ENCODE measurements at places on chromosomes 7 and 10.

DNA sequence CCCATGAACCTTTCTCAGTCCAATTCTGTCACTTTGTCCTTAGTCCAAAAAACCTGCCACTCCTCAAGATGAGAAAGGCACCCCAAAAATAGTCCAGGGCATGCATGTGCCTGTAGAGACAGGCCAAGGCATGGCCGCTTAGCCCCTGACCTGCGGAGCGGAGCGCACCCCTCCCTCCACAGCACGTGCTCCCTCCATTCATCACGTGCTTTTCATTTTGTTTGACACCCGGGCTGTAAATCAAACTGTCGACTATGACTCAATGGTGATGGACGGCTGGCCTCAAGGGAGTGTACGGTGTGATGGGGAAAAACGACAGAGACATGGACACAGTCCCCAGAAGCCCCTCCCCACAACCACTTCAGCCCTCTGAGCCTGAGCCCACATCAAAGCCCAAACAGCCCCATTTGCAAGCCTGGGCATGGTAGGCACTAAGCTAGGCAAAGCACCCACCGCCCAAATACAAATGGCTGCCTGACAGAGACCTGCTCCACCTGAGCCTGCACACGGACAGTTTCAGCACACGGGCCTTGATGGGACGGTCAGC is 90.6 kb downstream of the ZRANB1 start:
- no peak for DNase-seq

GRCh38 chr10:35447693-35448407 is 111.5 kb downstream of the CCNY start:
- no peak for DNase-seq

- DNase-seq, result no peak
Observed at GRCh38 chr10:78332012-78332411, 298.3 kb downstream of the RPS24 start.

GRCh38 chr7:7426676-7427075 is 109.0 kb downstream of the COL28A1 start:
- DNase-seq, result no peak

DNA sequence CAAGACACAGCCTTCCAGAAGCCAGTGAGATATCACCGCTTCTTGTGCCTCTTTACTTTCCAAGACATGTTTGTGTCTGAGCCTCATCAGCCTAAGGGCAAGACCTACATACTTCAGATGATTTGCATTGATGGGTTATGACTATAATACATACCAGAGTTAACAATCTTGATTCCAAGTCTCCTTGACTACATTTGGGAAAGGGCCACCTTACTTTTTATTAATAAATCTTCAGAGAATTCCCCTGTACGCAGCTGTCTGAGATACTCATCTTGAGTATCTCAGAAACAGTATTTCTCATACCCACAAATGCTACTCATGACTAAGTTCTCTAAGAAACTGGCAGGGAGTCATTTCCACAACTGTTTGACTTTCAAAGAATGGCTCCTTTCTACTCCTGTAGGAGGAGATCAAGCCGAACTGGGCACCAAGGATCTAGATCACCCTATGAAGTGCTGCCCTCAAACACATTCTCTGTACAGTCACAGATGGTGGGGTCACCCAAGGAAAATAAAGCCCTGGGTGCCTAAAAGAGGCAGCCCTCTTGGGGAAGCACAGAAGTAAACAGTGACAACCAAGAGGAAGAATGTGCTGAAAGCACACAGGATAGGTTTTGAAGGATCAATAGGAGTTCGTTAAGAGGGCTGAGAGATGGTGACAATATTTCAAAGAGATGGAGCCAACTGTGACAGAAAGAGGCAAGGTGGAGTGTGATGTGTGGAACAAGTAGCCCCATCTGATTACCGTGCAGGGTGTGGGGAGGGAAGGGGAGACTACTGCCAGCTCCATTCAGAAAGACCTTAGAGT is 138.9 kb downstream of the JAZF1 start:
- DNase-seq, result no peak

DNA sequence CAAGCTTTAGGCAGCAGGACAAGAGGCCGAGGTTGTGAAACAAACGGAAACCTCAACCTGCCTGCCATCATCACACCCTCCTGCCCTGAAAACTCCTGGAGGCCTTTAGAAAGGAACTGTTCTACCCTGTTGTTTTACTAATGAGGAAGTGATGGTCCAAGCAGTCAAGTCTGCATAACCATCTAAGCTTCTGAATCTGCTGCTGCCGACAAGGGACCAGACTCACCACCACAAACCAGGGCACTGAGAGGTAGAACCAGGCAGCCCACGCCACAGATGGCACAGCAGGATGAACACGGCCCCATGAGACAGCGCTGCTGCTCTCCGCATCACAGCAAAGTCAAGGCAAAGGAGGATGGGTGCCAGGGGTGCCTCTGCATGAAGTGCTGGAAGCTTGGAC is 209.4 kb downstream of the CELF2 start:
- DNase-seq, result no peak

DNA sequence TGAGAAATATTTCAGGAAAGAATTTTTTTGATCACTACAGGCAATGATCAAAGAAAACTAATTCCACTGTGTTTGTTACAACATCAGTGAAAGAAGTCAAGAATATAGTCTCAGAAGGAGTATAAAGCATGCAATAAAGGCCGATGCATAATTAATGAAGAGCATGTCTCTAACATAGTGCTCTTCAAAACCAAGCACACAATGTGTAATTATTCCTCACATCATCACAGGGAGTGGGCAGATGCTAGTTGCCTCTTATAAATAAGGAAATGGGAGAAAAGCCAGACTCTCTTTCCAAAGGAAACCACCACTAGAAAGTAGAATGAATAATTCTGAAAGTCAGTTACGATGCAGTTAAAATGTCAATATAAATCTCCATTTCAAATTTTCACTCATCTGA is 220.1 kb downstream of the TEX36 start:
- DNase-seq, result no peak

DNA sequence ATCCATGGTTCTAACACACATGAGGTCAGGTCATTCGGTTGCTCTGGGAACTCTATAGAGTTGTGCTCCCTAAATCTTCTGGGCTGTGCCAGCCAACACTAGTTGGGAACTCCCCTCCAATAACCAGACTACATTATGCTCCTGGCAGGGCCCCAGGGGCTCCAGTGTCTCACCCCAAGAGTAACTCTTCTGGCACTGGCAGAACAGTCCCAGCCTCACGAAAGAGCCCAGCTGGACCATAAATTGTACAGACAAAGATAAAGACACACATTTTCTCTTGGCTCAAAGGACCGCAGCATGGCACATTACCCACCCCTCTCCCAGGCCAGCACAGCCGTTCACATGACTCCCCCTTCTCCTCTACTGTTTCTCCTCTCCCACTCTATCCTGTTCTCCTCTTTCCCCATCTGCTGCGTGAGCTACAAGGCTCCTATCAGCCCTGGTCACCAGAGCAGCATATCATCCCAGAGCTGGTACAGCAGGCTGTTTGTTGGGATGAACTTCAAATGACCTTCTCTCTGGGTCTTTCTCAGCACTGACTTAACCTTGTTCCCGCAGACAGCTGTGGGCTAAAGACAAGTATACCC is 230.6 kb downstream of the PLXNA4 start:
- DNase-seq, result no peak

DNA sequence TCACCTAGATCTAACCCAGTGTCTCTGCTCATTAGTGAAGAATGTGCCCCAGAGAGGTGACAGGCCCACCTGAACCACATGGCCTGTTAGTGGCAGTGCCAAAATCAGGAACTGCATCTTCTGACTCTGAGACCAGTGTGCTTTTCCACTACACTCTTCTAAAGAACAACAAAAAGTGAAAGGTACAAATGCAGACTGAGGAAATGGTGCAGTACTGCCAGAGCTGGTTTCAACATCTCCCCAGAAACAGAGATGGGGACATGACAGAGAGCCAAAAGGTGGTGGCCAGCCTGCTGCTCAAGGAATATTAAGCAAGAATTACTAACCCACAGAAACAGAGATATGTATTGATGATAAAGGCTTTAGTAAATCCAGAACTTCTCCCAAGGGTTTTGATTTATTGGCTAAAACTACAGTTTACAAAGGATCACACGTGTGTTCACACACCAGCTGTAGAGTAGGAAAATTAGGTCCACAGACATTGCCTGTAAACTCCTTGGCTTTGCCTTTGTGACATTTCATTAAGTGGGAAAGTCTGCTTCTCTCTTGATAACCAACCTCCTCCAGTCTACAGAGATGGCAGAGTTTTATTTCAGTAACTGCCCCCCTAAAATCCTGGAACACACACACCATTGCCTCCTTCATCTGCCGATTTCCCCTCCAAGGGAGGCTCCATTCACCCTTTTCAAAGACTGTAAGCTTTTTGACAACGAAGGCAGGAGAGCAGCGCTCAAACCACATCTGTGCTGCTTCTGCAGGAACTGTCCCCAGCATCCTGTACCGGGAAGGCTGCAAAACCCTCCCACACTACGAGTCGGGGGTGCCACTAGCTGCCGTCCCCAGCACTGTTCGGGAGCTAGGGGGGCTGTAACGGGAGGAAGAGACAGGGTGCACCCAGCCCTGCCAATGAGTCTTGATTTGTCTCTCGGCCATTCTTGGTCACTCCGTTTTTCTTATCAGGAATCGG is 29.8 kb downstream of the GSDME start:
- DNase-seq, result no peak

GRCh38 chr10:114683162-114683561 is 25.1 kb upstream of the ABLIM1 start:
- no peak for DNase-seq

DNA sequence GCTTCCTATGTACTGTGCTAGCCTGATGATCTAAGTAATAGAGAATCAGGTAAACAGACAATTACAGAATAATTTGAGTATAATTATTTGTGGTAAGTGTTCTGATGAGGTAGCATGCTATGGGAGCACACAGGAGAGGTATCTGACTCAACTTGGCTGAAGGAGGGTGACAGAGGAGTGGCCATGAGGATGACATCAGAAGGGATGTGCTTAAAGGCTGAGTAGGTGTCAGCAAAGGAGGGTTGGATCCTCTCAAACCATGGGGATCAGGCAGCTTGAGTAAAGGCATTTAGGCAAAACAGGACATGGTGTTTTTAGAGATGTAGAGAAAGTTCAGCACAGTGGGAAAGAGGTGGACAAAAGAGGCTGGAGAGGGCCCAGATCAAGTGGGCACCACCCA is 29.0 kb downstream of the KLHDC10 start:
- no peak for DNase-seq

- no peak for DNase-seq
Observed at GRCh38 chr7:25586513-25586912, 358.2 kb upstream of the NPVF start.

- no peak for DNase-seq
Observed at GRCh38 chr7:150479023-150479716, 28.7 kb downstream of the GIMAP8 start.

GRCh38 chr10:14556285-14556956 is 218.3 kb downstream of the FAM107B start:
- no peak for DNase-seq

- no peak for DNase-seq
Observed at GRCh38 chr7:55427342-55427741, 62.2 kb downstream of the LANCL2 start.

GRCh38 chr10:9792181-9792580 is 1225.5 kb upstream of the CELF2 start:
- no peak for DNase-seq

GRCh38 chr10:44858017-44858371 is 53.1 kb upstream of the TMEM72 start:
- no peak for DNase-seq

DNA sequence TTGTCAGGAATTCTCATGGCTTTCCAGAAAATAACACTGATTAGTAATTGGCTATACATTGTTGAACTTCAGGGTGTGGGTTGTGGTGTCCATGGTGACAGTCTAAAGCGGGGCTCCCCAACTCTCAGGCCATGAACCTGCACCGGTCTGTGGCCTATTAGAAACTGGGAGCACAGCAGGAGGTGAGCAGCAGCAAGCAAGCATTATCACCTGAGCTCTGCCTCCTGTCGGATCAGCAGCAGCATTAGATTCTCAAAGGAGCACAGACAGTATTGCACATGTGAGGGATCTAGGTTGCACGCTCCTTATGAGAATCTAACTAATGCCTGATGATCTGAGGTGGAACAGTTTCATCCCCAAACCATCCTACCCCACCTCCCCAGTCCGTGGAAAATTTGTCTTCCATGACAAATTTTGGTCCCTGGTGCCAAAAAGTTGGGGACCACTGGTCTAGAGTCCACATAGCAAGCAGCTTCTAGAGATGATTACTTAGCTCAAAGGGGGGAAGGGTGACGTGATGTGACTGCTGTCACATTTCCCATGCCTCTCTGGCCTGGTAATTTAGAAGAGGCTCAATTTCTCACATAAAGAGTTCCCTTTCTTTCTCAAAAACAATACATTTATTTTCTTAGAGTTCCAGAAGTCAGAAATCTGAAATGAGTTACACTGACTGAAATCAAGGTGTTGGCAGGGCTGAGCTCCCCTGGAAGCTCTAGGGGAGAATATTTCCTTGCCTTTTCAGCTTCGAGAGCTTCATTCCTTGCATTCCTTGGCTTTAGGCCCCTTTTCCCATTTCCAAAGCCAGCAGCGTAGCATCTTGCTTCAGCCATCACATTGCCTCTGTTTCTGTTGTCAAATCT is 17.6 kb upstream of the FAM221A start:
- no peak for DNase-seq

DNA sequence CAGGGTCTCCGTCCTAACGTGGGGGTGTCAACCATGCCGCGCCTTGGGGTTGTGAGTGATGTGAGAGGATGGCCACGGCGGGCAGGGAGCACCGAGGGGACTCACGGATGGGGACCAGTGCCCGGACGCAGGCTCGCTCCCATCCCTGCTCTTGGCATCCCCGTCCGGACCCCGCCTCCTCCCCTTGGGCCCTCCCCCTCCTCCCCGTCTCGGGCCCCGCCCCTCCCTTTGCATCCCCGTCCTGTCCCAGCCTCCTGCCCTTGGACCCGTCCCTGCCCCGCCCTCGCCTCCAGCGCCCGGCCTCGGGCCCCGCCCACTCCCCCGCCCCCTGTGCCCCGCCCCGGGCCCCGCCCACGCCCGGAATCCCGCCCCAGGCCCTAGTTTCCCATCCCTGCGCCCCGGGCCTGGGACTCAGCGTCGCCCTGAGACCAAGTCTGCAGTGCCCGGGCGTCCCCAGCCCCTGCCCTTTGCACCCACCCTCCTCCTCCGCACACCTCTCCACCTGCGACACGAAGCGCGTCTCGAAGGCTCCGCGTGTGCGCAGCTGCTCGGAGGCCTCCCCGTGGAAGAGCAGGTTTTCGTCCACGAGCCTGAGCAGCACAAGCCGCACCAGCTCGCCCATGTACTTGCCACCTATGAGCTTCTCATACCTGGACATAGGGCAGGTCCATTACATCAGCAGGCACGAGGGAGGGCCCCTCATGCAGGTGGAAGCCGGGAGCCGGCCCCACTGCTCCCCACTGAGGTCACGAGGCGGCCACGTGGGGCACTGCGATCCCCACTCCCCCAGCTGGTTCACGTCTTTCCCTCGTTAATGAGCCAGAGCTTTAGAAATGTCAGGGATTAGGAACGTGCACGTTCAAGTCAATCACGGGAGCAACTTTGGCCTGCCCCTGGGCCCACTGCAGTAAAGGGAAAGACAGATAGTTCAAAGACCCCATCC is 5.1 kb upstream of the MYL7 start:
- DNase-seq, result peak; percentile 67

DNA sequence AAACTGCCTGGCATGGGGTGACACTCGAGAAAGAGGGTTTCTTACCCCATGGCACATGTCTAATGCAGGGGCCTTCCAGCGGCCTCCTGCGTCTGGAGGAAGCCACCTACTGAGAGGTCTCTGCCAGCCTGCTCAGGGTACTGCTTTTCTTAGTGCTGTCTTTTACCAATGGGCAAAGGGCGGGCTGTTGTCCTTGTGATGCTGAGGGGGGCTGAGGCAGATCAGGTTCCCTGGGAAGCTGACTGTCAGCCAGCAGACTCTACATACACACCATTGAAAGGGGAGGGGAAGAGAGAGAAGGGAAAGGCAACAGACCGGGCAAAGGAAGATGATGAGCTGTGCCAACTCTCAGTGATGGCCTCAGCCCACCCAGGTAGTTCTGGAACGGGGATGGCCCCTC is 48.7 kb downstream of the COL13A1 start:
- DNase-seq, result no peak

Data from activated naive CD8-positive, alpha-beta T cell treated with anti-CD3 and anti-CD28 coated beads, Interleukin-2, amount 10 ng/mL, durations not matched to agents 7 days and 5 days (primary cell).